Astrocyte of the spinal cord (primary cell): ENCODE measurements at places on chromosomes 5 and 9.
A peak's percentile ranks its signal among the peaks of the same experiment; 100 is the strongest.

DNA sequence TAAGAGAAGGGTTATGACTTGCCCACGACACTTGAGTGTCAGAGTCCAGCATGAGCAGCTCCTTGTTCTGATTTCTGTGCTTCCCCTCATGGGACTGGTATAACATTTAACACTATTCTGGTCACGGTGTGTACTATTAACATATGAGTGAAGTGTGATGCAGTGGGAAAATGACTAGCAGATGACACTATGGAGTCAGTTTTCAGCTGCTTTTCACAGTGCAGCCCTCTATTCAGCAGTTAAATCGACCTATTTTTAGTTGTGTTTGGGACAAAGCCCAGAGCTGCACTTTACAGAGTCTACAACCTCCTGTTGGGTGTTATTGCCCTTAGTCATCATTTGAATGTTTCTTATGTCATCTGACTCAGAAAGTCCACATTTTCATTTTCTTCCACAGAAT, 59.1 kb downstream of the CHSY3 start:
- peak; percentile 98 for DNase-seq

- no peak for DNase-seq
These were observed 5.3 kb downstream of the ECSCR start for GRCh38 chr5:139457241-139457640.

DNA sequence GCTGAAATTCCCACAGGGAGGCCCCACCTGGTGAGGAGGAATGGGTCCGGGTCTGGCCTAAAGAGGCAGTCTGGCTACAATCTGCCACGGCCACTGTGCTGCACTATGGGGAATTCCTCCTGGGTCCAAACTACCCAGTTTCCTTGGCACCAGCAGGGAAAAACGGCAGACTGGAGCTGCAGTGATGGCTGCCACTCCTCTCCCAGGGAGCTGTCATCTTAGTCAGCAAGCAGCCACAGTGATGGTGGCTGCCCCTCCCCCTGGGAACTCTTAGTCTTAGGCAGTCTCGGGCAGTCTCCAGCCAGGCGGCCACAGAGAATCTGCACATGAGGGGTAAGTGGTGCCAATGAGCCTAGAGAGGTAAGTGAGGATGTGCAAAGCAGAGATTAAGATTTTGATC, 205.8 kb downstream of the TMEM38B start:
- DNase-seq, result no peak

GRCh38 chr5:123752552-123753179, 240.7 kb downstream of the CSNK1G3 start:
- DNase-seq, result peak; percentile 93

- DNase-seq, result no peak
These were observed 318.8 kb downstream of the FAM170A start for GRCh38 chr5:119948162-119948561.
